Activated T-cell treated with anti-CD3 and anti-CD28 coated beads for 48 hours (primary cell): ENCODE measurements at places on chromosomes 12 and 14.

DNA sequence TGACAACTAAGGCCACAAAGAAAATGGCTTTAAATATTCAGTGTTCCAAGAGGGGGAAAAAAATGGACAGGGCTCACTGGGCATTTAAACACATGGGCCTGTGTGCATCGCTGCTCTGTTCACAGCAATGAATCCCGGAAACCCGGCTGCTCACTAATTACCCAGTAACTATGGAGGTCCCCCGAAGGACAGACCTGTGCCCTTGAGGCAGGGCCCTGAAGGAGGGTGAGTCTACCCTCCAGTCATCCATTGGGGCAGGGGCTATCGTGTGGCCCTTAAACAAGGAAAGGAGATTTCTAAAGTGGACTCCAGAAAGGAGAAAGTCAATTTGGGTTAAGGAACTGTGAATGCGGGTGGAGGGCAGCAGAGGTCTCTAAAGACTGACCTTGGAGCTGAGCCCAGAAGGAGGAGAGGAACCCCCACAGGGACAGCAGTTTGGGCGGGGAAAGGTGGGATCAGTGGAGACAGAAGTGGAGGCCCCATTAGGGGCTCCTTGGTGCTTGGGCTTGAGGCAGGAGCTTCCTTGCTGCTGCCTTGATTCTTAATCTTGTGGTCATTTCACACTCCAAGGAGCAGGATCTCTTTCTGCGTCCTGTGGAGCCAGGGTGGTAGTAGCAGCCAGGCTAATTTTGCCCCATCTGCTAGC, 1.4 kb upstream of the CLMN start:
- no peak for DNase-seq

GRCh38 chr12:75488553-75488952, 8.0 kb downstream of the GLIPR1 start:
- DNase-seq = no peak

GRCh38 chr14:91142214-91142668, 28.4 kb downstream of the DGLUCY start:
- no peak for DNase-seq

DNA sequence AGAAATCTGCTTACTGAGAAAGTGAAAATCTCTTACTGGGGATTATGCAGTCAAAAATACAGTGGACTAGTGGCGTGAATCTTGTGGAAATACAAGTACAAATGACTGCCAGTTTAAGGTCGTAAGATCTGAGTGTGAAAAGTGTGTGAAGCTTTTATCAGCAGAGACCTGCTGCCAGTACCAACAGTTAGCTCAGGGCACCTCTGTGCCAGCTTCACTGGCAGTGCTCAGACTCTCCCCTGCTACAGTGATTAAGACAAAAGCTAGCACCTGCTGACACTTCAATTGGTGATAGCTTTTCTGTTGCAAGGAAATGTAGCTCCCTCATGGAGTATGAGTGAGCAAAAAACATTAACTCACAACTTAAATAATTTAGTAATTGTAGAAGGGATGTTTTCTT, 185.1 kb downstream of the ANO6 start:
- DNase-seq = no peak

DNA sequence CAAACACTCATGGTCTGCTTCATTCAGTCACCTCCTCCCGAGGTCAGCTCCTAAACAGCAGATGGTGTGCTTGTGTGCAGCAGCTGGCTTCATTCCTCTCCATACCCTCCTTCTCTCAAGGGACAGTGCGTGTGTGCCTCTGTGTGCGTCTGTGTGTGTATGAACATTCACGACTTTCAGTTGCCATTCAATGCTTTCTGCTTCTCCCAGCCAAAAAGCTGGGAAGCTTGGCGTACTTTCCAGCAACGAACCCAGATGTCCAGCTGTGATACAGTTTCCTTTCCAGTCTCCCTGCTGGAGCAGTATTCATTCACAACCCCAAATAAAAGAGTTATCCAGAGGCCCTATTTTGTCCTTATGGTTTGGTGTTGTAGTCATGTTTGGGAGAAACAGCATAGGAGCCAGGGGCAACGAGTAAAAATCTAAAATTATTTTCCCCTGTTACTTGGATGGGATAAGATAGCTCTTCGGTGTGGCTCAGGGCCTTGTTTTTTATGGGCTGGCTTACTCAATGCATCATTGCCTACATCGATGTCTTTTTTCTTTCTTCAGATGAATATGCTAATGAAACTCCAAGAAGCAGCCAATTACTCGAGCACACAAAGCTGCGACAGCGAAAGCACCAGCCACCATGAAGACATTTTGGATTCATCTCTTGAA, 379.3 kb downstream of the NAV3 start:
- DNase-seq = no peak

DNA sequence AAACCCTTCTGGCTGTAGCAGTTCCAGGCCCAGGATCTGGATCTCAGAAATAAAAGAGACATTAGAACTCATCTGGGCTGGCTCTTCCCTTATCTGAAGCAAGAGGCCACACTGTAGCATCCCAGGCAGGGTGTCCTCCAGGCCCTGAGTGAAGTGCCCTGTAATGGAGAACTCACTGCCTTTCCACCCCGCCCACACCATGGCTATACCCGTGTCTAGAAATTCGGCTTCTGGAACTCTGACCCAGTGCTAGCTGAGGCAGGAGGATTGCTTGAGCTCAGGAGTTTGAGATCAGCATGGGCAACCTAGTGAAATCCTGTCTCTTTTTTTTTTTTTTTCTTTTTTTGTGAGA, 23.5 kb upstream of the PLEKHG3 start:
- no peak for DNase-seq

- no peak for DNase-seq
These were observed 5.0 kb upstream of the CCND2 start for GRCh38 chr12:4268329-4269181.

- DNase-seq = no peak
These were observed 12.8 kb upstream of the PRKD1 start for GRCh38 chr14:29940482-29940881.

- peak; percentile 32 for DNase-seq
These were observed 155.6 kb downstream of the DYRK2 start for GRCh38 chr12:67804168-67804567.

GRCh38 chr12:70246580-70246979, 3.3 kb downstream of the CNOT2 start:
- DNase-seq = no peak

- no peak for DNase-seq
These were observed 85.8 kb upstream of the TSPAN11 start for GRCh38 chr12:30840715-30841114.

GRCh38 chr12:51788876-51789275, 59.6 kb downstream of the FIGNL2 start:
- no peak for DNase-seq

GRCh38 chr12:124715121-124715990, 147.9 kb upstream of the NCOR2 start:
- DNase-seq = no peak

- no peak for DNase-seq
These were observed 2.4 kb upstream of the HOXC12 start for GRCh38 chr12:53952335-53952694.

- DNase-seq = no peak
These were observed 15.4 kb downstream of the SYNE2 start for GRCh38 chr14:63867933-63868921.

DNA sequence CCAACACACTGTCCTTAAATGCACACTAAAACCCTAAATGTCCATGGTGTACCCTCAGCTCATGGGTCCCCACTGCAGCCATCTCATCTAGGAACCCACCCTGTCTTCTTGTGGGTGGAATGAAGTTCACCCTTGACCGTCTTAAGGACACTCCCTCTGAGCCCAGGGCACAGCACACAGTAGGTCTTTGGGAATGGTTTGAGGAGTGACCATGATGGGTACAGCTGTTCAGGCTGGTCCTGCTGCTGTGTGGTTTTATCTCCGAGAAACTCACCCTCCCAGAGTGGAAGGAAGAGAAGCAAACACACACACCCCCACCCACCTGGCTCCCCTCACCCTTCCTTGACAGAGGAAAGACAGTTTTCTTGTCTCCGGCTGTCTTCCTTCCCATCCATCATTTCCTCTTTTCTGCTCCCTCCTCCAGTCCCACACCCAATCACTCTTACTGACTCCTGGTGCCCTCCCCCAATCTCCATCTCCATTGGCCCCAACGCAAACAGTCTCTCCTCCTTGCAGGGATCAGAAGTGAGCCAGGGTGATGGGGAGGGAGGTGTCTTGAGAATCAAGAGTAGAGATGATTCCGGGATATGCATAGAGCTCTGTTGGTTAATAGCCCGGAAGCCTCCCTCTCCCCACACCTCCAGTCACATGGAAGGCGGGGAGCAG, 105.9 kb upstream of the LHX5 start:
- DNase-seq = no peak

DNA sequence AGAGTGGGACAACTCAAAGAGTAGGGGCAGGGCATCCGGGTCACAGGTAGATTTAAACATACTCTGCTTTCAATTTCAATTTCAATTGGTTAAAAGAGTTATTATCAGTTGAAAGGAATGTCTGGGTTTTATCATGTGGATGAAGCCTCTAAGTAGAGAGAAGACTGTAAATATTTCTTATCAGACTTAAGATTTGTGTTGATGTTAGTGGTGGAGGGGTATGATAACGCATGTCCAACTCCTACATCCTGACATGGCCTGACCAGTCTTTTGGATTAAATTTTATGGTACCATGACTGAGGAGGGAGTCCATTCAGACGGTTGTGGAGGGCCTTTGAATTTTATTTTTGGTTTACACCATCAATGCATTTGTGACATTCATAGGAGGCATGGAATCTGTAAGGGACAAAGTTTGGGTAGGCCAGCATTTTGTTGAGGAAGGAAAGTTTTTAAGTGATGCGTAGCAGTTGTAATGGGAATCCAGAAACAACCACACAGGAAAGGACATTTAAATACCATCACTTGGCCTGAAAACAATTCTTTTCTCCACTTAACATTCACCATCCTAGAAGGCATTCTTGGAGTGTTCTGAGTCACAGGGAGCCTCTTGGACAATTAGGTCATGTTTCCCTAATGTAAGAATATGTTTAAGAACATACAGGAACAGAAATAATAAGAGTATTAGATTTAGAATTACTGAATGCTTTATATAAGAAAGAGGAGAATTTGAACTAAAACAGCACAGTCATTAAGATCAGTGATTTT, 371.9 kb downstream of the ATP23 start:
- no peak for DNase-seq

DNA sequence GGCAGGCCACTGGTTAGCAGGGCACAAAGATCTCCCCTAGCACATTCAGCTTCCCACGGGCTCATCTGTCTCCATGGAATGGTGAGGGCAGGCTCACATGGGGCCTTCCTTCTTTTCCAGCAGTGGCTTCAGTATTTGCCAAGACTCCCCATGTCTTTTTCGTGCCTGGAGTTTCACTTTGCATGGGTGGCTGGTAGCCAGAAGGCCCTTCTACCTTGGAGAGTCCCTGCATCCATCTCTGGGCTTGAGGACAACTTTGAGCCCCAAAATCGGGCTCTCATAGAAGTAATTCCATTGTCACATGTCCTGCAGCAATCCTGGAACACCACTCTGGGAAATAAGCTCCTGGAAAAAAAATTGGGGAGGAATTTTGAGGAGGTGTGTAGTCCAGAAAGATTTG, 42.1 kb downstream of the NFKBIA start:
- DNase-seq = no peak

DNA sequence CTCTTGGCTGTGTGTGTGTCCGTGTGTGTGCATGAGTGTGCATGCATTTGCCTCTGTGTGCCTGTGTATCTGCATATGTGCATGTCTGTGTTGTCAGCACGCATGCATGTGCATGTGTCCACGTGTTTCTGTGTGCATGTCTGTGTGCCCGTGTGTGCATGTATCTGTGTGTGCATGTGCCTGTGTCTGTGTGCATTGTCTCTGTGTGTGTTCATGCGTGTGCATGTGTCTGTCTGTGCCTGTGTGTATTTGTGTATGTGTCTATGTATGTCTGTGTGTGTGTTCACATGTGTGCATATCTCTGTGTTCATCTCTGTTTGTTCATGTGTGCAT, 1.1 kb upstream of the GALNT9 start:
- DNase-seq = no peak

- peak; percentile 51 for DNase-seq
These were observed 33.7 kb upstream of the PPP1CC start for GRCh38 chr12:110776410-110776809.

GRCh38 chr12:10540776-10541205, 35.1 kb downstream of the EIF2S3B start:
- DNase-seq = no peak

DNA sequence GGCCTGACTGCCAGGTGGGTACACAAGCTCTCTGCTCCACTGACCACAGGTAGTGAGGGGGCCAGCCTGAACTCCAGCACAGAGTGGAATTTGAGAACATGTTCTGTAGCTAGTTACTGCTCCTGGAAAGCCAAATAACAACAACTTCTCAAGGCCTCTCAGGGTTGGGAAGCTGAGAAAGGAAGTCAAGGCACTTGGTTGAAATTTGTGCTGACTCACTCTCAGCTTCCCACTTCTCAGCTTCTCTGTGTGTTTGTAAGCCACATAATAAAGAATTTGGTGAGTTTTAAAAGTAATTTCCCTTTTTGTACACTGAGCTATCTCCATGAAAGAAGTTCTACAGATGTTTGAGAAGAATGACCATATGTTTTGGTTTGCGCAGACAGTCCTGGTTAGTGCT, 234.9 kb downstream of the KTN1 start:
- DNase-seq = no peak

GRCh38 chr12:12835378-12836146, 22.4 kb downstream of the DDX47 start:
- DNase-seq = no peak
